Hematopoietic multipotent progenitor cell treated with erythropoietin and hydrocortisone succinate and interleukin-3 and kit ligand, for 17 days (in vitro differentiated cells): ENCODE measurements at places on chromosomes 11 and 22.
A peak's percentile ranks its signal among the peaks of the same experiment; 100 is the strongest.

DNA sequence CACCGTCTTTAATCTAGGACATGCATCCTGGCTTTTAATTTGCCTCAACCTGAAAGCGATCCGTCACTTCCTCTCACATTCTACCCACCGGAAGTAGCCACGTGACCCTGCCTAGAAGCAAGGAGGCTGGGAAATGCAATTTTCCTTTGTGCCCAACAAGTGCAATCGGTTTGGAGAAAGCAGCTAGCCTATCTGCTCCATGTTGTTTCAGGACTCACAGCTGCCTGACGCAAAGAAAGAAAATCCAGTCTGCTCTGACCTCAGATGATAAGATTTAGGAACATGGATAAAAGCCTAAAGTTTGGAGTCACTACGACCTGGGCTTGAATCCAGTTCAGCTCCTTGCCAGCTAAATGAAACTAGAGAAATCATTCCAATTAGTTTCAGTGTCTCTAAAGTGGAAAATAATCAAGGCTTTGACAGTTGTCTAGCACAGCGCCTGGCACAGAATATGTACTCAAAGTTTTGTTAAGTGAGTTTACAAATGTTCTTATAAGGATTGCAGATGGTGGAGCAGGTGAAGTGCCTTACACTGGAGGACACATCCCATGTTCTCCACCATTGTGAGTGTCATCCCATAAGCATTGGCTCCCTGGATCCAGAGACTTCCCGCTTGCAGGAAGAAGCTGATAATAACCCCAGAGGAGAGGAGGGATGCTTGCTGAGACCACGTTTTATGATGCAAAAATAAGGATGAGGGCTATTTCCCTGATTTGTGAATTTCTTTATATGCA is 553.7 kb downstream of the MN1 start:
- DNase-seq = no peak

- DNase-seq = no peak
Measured at GRCh38 chr11:113773092-113773415, 438 bp downstream of the ZW10 start.

DNA sequence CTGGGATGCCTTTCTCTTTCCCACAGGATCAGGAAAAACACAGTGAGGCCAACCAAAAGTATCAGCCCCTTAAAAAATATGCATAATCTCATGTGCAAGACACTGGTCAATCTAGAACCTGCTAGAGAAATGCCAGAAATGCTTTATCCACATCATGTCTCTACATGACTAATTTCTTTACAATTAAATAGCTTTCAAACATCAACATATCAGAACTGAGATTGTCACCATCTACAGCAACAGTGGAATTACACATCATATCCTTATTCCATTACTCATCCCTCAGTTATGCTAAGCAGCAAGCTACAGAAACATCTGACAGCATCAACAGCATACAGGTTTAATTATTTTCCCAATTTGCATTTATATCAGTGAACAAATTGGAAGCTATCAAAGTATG is 78.8 kb downstream of the DDIAS start:
- no peak for DNase-seq

DNA sequence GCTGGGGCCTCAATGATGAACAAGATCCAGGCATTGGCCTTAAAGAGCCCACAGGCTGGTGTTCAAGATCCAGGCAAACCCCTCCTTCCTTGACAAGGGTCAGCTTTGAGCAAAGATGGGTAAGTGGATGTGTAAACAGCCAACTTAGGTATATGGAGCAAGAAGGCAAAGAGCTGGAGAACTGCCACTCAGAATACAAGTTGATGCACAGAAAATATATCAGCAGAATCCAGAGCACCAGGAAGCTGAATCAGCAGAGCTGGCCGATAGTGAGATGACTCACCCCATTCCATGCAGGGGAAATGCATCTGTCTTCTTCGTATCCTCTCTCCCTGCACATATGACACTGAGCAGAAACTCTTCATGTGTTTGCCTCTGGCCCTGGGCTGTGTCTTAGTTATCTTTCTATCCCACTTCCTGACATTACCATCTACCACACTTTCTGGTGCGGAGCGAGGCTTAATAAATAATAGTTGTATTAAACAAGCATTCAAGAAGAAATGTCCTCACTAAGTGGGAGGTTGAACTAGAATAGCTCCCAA is 57.8 kb downstream of the ENDOD1 start:
- DNase-seq = peak; percentile 93

GRCh38 chr22:25002241-25002985 is 49.9 kb downstream of the KIAA1671 start:
- DNase-seq = no peak

GRCh38 chr11:59144096-59144495 is 1.4 kb downstream of the FAM111A start:
- no peak for DNase-seq

DNA sequence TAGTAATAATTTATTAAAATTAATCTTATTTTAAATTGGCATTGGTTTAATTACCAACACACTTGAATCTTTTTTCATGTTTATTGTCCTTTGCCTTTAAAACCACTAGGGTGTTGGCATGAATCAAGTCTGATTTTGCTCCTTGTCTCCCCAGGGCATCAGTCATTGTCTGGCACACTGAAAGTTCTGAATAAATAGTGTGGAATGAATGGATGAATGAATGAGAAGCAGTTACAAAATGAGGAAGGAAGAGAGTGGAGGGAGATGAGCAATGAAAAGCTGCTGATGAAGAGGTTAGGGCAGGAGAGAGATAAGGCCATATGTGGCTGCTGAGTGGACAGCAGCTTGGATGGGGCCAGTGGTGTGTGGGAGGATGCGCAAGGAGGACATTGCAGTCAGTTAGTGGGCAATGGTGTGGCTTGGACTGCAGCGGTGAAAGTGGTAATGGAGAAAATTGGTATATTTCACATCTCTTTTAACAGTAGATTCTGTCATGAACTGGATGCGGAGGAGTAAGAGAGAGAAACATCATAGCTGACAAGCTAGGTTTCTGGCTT is 132.0 kb downstream of the SPON1 start:
- DNase-seq = no peak

DNA sequence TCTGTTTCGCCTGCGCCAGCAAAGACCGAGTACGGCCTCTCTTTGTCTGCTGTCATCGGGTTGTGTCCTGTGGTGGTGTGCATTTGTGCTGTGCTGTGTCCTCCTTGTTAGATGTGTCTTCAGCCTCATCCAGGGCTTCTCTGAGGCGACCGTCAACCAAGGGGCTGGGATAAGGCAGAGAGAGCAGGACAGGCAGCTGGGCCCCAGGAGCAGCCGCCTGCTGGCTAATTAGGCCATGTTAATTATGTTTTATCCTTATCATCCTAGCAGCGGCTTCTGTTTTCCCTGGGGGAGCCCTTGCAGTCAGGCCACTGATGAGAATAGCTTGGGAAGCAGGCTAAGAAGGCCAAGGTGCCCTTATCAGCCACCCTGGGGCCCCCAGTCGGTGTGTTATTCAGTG is 40.7 kb upstream of the TTC12 start:
- no peak for DNase-seq

DNA sequence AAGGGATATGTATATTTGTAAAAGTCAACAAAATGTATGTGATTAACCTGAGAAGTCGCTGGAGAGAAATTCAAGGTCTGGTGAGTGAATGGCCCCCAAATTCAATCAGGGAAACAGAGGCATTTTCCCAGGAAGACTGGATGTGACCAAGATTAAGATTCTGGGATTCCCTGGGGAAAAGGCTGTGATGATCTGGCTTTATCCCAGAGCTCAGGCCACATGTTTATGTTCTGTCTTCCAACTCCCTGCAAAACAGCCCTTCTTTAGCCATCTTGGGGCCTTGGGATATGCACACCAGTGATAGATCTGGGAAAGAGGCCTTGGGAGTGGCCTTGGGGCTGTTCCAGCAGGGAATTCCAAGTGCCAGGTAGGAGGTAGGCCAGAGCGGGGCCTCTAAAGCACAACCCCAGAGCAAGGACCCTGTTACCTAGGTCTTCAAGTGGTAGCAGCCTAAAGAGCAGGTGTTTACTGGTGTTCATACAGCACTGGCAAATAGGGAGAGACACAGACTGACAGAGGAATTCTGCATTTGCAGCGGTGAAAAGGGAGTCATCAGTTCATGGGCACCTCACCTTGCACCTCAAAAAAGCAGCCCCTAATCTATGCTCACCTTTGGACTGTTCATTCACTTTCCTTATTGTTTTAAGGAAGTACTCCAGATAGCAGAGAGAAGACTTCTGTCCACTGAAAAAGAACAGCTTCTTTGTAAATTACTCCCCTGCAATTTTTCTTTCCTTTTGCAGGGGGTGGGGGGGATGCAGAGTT is 312.4 kb downstream of the BUD13 start:
- DNase-seq = no peak

DNA sequence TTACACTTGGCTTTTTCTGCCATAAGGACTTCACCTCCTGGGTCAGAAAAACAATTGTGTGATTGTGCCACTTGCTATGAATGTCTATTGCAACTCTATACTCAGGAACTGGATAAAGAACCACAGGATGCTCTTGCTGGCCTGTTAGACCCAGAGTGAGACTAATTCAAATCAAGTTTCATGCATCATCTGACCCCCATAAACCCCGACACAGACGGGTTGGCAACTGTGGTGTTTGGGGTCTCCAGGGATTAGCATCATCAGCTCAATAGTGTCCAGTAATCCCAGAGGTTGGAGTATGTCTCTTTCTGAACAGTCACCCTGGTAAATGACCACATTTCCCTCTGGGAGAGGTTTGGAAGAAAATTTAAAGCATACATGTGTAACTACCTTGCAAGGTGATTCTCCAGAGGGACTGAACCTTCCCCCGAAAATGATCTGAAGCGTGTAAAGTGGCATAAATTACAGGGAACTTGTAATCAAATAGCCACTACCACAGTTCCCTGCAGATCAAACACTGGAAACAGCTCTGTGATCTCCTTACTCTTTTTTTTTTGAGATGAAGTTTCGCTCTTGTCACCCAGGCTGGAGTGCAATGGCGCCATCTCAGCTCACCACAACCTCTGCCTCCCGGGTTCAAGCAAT is 1097.6 kb downstream of the TBC1D22A start:
- DNase-seq = no peak

DNA sequence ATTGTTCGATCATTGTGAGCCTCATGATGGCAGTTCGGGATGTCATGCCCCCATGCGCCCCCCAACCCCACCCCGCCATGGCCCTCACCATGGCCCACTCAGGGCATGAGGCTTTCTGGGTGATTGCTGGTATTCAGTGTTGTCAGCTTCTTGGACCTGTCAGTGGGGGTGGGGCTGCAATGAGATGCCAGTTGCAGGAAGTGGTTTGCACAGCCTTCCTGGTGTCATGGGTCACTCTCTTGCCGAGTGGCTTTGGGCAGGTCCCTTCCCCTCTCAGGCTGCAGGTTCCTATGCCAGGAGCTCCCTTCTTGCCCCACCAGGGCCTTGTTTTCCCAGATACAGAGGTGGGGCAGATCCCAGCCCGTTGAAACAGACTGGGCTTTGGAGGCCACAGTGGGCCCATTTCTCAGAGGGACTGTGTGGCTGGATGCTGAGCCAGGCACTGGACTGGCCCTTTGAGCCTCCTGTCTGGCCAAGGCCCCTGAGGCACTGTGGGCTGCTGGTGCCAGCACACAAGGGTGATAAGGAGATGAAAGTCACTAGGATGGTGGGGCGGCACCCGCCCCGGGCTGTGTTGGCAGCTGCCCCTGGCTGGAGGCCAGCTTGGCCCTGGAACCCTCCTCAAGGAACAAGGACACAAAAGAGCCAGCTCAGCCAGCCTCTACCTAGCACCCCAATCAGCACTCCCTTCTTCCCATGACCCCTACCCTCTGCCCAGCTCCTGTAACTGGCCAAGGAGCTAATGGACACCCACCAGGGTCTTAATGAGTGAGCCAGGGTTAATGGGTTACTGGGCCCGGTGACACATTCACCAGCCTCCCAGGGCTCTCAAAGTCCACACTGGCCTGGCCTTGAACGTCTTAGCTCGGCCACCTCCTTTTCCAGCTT is 1.5 kb upstream of the GGT1 start:
- DNase-seq = peak; percentile 94

DNA sequence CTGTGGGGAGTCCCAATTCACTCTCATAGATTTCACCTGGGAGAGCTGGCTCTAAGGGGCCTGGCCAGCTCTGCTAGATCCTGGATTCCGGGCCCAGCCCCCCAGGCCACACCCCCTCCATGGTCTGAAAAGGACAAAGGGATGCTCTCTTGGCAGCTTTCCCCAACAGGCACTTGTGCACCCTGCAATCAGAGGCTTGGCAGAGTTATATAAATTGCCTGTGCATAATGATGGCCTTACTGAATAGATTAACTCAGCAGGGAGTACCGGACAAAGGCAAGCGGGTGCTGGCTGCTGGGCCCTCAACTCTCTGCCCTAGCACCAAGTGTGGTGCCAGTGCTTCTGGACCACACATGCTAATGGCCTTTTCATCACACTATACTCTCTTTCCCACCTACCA is 461.6 kb downstream of the BUD13 start:
- DNase-seq = no peak

DNA sequence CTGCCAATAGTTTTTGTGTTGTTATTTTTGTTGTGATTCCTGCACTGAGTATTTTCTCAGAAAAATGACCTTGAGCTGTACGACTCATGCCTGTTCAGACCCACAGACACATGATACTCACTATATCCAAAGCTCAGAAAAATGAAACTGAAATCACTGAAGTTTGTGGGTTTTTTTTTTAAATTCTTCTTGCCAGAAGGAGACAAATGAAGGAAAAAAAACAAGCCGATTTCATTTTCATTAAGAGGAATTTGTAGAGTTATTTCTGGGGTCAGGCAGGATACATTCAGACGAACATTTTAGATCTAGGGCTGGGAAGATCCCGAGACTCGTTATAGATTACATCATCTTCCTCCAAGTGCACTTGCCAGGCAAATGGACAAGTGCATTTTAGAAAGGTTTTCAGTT is 60.4 kb downstream of the BMAL1 start:
- DNase-seq = no peak

- DNase-seq = no peak
Measured at GRCh38 chr22:37334461-37334858, 52.2 kb downstream of the CYTH4 start.

GRCh38 chr11:28756977-28757376 is 648.8 kb downstream of the METTL15 start:
- no peak for DNase-seq

GRCh38 chr11:47616726-47617416 is 22.7 kb upstream of the C1QTNF4 start:
- peak; percentile 42 for DNase-seq

DNA sequence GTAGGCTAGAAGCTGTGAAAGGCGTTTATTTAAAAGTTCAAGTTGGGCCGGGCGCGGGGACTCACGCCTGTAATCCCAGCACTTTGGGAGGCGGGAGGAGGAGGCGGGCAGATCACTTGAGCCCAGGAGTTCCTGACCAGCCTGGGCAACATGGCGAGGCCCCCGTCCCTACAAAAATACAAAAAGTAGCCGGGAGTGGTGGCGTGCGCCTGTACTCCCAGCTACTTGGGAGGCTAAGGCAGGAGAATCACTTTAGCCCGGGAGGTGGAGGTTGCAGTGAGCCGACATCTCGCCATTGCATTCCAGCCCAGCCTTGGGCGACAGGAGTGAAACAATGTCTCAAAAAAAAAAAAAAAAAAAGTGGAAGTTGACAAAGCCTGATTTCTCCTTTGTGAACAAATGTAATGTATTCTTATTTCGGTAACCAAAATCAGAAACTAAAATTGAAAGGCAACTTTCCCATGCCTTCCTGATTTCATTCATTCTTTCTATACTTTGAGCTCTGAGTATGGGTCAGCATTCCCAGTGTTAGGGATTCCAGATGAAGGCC is 825 bp downstream of the PTPMT1 start:
- DNase-seq = no peak

- DNase-seq = no peak
Measured at GRCh38 chr11:928786-929185, 3.1 kb downstream of the AP2A2 start.

GRCh38 chr11:78127403-78127802 is 12.0 kb downstream of the ALG8 start:
- DNase-seq = no peak

GRCh38 chr11:29962243-29962642 is 54.6 kb downstream of the KCNA4 start:
- DNase-seq = no peak
